ENCODE measurements at places on chromosomes 1 and 21. TPM values are rescaled to one million over a fixed set of nuclear protein-coding genes. Genes with fewer than 3 reads are reported as not detected.

BTBD8 gene
- 7.5 TPM for total RNA-seq

TFF2 gene
- not detected for total RNA-seq

- no peak overlapping the region for H3K27ac ChIP-seq
- H3K36me3 ChIP-seq = no peaks in the 10 kb centered on the region
- H3K4me1 ChIP-seq = peaks cover 15% of the 10 kb centered on the region
- H3K27me3 ChIP-seq = no peaks in the 10 kb centered on the region
- H3K4me3 ChIP-seq = no peak overlapping the region
- no peak for DNase-seq
Measured at GRCh38 chr1:205541161-205541886, 36.9 kb downstream of the CDK18 start.

DNA sequence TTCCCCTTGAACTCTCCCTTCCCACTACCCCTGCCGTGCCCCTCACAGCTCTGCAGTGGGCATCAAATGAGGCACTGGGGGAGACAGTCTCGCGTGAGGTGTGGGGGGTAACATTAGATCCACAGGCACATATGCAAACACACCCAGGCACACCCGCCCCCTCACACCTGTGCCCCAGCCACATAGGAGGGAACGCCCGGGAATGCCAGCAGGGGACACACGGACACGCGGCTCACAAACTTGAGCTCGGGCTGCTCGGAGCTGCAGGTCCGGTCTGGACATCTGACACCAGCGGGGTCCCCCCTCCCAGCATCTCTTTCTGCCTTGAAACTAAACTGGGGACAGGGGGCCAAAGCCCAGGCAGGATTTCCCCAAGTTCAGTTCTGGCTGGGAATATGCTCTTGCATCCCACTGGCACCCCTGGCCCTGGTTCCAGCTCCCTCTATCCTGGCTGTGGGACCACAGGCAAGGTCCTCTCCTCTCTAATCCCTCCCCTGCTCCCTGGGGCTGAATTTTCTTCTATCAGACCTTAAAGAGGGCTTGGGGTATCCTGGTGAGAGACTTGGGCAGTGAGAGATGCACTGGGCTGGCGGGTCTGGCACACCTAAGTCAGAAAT lies 30.6 kb downstream of the CDCP2 start:
- H3K27me3 ChIP-seq = no peaks in the 10 kb centered on the region
- H3K36me3 ChIP-seq = no peaks in the 10 kb centered on the region
- no peak overlapping the region for H3K4me3 ChIP-seq
- no peak overlapping the region for H3K27ac ChIP-seq

DNA sequence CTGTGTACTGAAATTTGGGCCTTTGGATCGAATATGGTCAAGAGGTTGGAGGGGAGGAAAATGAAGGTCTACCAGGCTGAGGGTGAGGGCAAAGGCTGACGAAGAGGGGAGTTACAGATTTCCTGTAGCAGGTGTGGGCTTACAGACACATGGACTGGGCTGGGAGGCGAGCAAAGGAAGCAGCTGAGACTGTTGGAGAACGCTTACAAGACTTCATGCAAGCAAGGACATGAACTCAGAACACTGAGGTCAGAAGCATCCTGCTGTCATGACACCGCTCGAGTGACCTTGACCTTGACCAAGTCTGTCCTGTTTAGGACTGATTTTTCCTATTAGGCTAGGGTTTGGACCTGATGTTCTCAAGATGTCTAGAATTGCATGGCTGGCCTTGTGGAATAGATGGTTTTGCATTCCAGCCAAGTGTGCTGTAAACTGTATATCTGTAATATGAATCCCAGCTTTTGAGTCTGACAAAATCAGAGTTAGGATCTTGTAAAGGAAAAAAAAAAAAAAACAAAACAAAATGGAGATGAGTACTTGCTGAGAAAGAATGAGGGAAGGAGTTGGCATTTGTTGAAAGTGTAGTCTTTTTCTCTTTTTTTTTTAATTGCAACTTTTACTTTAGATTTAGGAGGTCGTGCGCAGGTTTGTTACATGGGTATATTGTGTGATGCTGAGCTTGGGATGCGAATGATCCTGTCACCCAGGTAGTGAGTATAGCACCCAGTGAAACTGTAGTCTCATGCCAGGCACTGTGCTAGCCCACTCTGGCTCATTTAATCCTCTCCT lies 5.8 kb downstream of the ELF3 start:
- DNase-seq = no peak
- no peak overlapping the region for H3K27ac ChIP-seq
- H3K4me1 ChIP-seq = no peaks in the 10 kb centered on the region
- no peaks in the 10 kb centered on the region for H3K36me3 ChIP-seq
- H3K4me3 ChIP-seq = no peak overlapping the region

GRCh38 chr1:210949039-210949438 lies 184.9 kb downstream of the KCNH1 start:
- H3K4me3 ChIP-seq = no peak overlapping the region
- no peaks in the 10 kb centered on the region for H3K36me3 ChIP-seq
- DNase-seq = no peak
- no peaks in the 10 kb centered on the region for H3K4me1 ChIP-seq
- no peaks in the 10 kb centered on the region for H3K27me3 ChIP-seq

DNA sequence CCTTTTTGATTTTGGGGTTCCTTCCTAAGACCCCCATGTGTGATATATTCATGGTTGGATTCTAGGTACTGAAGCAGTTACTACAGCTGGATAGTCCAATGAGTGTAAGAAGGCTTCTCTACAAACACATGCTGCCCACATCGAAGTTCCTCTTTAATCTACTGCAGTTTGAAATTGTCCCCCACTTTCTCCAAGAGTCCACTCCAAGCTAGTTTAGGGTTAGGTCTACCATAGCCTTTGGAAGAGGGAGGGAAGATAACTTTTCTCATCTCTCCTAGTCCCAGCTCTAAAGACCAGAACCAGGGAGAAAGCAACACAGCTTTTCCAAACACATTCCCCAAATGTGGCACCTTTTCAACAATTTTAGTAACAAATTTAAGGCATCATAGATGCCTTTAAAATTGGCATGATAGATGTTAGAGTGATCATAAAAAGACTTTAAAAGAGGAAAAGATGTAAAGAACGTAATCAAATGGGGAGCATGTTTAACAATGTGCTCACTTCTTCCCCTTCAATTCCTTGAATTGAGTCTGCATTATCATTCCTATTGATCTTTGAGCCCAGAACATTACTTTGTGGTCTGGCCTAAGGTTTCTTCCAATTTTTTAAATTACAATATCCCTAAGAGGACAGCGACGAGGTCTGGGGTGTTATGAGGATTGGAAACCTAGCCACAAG lies 1.0 kb upstream of the EXO1 start:
- DNase-seq = no peak
- H3K36me3 ChIP-seq = no peaks in the 10 kb centered on the region
- H3K4me3 ChIP-seq = no peak overlapping the region
- H3K27ac ChIP-seq = peak overlapping the region; percentile 99
- no peaks in the 10 kb centered on the region for H3K4me1 ChIP-seq
- H3K27me3 ChIP-seq = no peaks in the 10 kb centered on the region

GRCh38 chr1:63873751-63874150 lies 99.9 kb downstream of the ROR1 start:
- H3K4me1 ChIP-seq = peaks cover 85% of the 10 kb centered on the region
- no peak overlapping the region for H3K4me3 ChIP-seq
- DNase-seq = no peak
- no peaks in the 10 kb centered on the region for H3K27me3 ChIP-seq
- H3K27ac ChIP-seq = peak overlapping the region; percentile 62

GRCh38 chr21:32311621-32312020 lies 13.0 kb downstream of the MRAP start:
- H3K36me3 ChIP-seq = peaks cover 9% of the 10 kb centered on the region
- H3K27ac ChIP-seq = no peak overlapping the region
- no peak overlapping the region for H3K4me3 ChIP-seq
- H3K4me1 ChIP-seq = no peaks in the 10 kb centered on the region

DNA sequence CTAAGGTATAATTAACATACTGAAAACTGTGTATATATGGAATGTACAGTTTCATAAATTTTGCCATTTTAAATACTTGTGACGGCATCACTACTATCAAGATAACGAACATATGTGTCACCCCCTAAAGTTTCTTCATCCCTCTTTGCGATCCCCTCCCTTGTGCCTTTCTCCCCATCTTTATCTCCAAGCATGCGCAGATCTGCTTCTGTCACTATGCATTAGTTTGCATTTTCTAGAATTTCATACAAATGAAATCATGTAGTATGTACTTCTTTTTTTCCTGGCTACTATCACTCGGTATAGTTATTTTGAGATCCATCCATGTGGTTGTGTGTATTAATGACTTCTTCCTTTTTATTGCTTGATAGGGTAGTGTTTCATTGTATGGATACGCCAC lies 154.9 kb downstream of the ZNF648 start:
- no peaks in the 10 kb centered on the region for H3K36me3 ChIP-seq
- no peak overlapping the region for H3K4me3 ChIP-seq

DNA sequence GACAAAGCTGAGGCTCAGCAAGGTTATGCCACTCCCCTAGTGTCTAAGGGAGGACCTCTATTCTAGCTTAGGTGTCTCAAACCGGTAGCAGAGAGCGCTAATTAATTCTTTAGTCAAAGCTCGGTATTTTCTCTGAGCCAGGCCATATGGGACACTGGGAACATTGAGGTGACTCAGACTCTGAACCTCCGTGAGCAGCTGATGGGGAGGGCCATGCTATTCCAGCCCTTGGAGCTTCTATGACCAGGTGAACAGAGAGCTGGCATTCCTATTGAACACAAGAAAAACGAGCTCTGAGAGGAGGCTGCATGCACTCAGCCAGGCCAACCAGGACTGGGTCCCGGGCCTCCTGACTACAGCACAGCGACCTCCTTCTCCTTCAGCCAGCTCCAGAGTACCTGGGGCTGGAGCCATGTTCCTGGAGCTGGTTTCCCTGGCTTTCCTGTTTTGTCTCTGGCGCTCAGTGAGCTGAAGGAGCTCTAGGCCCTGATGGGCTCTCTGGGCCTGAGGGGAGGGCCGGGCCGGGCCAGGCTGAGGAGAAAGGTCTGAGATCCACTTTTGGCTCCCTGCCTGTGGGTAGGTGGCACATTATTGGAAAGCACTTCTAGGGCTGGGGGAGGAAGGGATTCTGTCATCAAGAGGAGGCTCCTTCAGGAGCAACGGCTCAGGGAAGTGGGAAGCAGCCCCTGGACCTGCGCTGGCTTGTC lies 37.0 kb downstream of the SLC9A1 start:
- H3K4me3 ChIP-seq = no peak overlapping the region
- H3K27ac ChIP-seq = peak overlapping the region; percentile 75
- H3K27me3 ChIP-seq = no peaks in the 10 kb centered on the region
- H3K36me3 ChIP-seq = no peaks in the 10 kb centered on the region
- DNase-seq = no peak

- H3K27me3 ChIP-seq = no peaks in the 10 kb centered on the region
- H3K27ac ChIP-seq = no peak overlapping the region
- no peak overlapping the region for H3K4me3 ChIP-seq
- no peak for DNase-seq
Measured at GRCh38 chr1:61395146-61395800, 312.9 kb downstream of the NFIA start.

GRCh38 chr1:231931846-231932454 lies 305.4 kb downstream of the DISC1 start:
- no peaks in the 10 kb centered on the region for H3K4me1 ChIP-seq
- H3K27me3 ChIP-seq = no peaks in the 10 kb centered on the region
- H3K27ac ChIP-seq = no peak overlapping the region
- H3K36me3 ChIP-seq = no peaks in the 10 kb centered on the region
- no peak overlapping the region for H3K4me3 ChIP-seq

GRCh38 chr1:37519613-37520012 lies 5.0 kb upstream of the MEAF6 start:
- H3K4me3 ChIP-seq = no peak overlapping the region
- peaks cover 5% of the 10 kb centered on the region for H3K4me1 ChIP-seq
- no peak overlapping the region for H3K27ac ChIP-seq
- H3K36me3 ChIP-seq = no peaks in the 10 kb centered on the region

DNA sequence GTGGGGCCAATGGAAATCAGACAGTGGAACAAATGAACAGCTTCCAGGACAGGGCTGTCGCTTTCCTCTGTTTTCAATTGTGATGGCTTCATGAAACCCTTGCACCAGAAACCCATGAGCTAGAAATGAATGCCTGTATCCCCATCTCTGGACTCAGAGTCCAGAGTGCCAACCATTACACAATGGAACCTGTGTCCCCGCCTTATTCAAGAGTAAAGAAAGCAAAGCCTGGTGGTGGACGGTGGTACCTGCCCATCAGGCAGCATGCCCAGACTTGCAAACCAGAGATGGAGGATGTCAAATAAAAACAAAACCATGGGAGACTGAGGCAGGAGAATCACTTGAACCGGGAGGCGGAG lies 4.4 kb upstream of the CAPN2 start:
- peak overlapping the region; percentile 71 for H3K27ac ChIP-seq
- no peak for DNase-seq
- H3K36me3 ChIP-seq = no peaks in the 10 kb centered on the region

DNA sequence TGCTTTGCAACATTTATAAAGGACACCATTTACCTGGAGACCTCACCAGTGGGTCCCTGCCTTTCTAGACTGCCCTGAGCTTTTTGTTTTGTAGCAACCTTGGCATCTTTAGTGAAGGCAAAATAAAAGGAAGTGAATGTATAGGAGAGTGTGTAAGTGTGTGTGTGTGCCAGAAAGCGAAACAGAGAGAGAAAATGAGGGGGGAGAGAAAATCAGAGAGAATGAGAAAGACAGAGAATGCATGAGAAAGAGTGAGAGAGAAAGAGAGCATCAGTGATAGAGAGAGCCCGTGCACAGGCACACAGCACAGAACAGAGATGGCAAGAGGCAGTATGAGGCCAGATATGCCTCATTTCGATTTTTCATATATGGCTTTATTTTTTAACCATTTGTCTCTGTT lies 57.5 kb downstream of the HSD3B1 start:
- no peaks in the 10 kb centered on the region for H3K4me1 ChIP-seq
- no peak overlapping the region for H3K27ac ChIP-seq
- no peaks in the 10 kb centered on the region for H3K27me3 ChIP-seq
- H3K4me3 ChIP-seq = no peak overlapping the region
- no peak for DNase-seq

DNA sequence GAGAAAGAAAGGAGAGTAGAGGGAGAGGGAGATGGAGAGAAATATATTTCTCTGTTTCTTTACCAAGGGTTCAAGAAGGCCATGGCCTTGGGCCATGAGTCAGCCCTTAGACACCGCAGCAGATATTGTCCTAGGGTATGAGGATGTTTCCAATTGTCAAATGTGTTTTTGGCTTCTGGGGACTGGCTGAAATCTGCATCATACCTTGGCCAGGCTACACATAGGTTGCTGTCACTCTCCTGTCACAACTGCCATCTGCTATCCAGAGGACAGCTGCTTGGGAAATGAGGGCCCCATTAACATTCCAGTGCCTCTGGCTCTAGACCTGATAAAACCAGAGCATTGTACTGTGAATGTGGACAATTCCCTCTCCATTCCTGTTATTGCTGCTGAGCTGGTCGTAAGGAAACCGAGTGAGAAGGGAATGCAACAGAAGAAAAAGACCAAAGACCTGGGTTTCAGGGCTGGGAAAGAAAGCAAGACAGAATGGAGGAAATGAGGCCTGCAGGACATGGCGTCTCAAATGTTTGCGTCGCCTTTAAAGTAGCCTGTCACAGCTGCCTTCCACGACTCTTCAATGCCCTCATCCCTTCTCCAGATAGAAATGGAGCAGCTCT lies 8.8 kb upstream of the PIGC start:
- no peak for DNase-seq
- H3K27me3 ChIP-seq = no peaks in the 10 kb centered on the region
- peaks cover 7% of the 10 kb centered on the region for H3K4me1 ChIP-seq
- no peak overlapping the region for H3K27ac ChIP-seq

- DNase-seq = no peak
- no peak overlapping the region for H3K4me3 ChIP-seq
- H3K27ac ChIP-seq = no peak overlapping the region
- no peaks in the 10 kb centered on the region for H3K4me1 ChIP-seq
- no peaks in the 10 kb centered on the region for H3K27me3 ChIP-seq
Measured at GRCh38 chr1:107524301-107524700, 383.5 kb downstream of the NTNG1 start.
